Esophagus muscularis mucosa (tissue), 4 donors: ENCODE measurements at places on chromosomes 16 and 17.

DNA sequence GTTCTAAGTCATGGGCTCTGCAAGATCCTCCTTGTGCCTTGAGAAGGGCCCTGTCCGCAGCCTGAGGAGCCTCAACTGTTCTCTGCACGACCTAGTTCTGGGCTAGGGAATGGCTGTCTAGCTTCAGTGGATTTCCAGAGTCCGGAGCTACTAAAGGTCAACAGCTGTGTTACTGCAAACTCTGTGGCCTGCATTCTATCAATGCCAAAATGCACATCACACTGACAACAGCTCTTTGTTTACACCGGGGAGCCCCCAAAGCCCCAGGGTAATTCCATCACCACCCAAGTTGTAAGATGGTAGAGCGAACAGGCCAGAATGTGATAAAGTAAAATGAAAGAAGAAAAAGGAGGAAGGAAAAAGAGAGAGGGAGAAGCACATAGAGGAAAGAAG, 610.2 kb downstream of the MAF start:
- no peak overlapping the region for H3K4me3 ChIP-seq
- H3K36me3 ChIP-seq: no peaks in the 10 kb centered on the region
- no peak overlapping the region for H3K27ac ChIP-seq
- no peak for DNase-seq
- H3K27me3 ChIP-seq: no peaks in the 10 kb centered on the region

GRCh38 chr16:83233153-83233552, 574.6 kb upstream of the HSBP1 start:
- no peaks in the 10 kb centered on the region for H3K4me1 ChIP-seq
- no peaks in the 10 kb centered on the region for H3K36me3 ChIP-seq
- H3K27me3 ChIP-seq: no peaks in the 10 kb centered on the region
- no peak for DNase-seq
- no peak overlapping the region for H3K4me3 ChIP-seq

GRCh38 chr16:56029026-56029425, 153.9 kb upstream of the CES5A start:
- no peaks in the 10 kb centered on the region for H3K36me3 ChIP-seq
- H3K4me3 ChIP-seq: no peak overlapping the region
- no peaks in the 10 kb centered on the region for H3K4me1 ChIP-seq
- H3K27me3 ChIP-seq: no peaks in the 10 kb centered on the region

- DNase-seq: no peak
- H3K4me1 ChIP-seq: peaks cover 34% of the 10 kb centered on the region
- peaks cover 3% of the 10 kb centered on the region for H3K36me3 ChIP-seq
Observed at GRCh38 chr17:35252651-35253050, 9.8 kb downstream of the SLFN5 start.

DNA sequence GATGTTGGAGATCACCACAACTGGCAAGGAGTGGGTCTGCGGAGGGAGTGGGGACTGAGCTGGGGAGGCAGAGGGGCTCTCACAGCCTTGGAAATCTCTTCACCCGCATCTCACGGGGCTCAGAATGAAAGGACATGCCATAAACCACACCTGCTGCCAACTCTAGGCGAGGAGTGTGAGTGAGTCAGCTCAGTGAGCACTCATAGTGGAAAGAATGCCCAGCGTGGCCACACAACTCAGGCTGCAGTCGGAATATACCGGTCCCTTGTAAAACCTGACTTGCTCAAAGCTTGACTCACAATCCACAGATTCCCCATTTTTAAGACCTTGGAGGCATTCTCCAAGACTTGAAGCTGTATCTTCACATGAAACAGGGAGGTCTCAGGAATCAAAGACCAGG, 36.7 kb downstream of the STAT5A start:
- H3K4me3 ChIP-seq: no peak overlapping the region
- peak overlapping the region; percentile 67 for H3K27ac ChIP-seq
- DNase-seq: no peak
- H3K27me3 ChIP-seq: no peaks in the 10 kb centered on the region
- peaks cover 9% of the 10 kb centered on the region for H3K36me3 ChIP-seq

DNA sequence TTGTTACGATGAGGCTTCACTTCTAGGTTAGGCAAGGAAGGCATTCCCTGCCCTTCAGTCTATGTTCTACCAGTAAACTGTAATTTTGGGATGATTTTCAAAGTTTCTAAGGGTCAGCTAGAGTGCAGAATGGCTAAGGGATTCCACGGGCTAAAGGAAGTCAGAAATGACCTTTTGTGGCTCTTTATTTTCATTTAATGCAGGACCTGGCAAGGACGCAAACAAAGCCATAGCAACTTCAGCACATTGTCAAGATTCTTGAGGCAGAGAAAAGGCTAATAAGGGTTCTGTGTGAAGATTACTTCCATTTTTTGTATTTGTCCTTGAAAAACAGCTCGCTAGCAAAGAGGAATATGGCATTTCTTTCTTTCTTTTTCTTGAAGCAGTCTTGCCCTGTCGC, 76.6 kb downstream of the STX8 start:
- no peaks in the 10 kb centered on the region for H3K4me1 ChIP-seq
- H3K27me3 ChIP-seq: no peaks in the 10 kb centered on the region
- H3K27ac ChIP-seq: no peak overlapping the region
- no peak overlapping the region for H3K4me3 ChIP-seq
- no peaks in the 10 kb centered on the region for H3K36me3 ChIP-seq
